ENCODE measurements at places on chromosomes 7 and 10. TPM values are rescaled to one million over a fixed set of nuclear protein-coding genes. Genes with fewer than 3 reads are reported as not detected.

DNA sequence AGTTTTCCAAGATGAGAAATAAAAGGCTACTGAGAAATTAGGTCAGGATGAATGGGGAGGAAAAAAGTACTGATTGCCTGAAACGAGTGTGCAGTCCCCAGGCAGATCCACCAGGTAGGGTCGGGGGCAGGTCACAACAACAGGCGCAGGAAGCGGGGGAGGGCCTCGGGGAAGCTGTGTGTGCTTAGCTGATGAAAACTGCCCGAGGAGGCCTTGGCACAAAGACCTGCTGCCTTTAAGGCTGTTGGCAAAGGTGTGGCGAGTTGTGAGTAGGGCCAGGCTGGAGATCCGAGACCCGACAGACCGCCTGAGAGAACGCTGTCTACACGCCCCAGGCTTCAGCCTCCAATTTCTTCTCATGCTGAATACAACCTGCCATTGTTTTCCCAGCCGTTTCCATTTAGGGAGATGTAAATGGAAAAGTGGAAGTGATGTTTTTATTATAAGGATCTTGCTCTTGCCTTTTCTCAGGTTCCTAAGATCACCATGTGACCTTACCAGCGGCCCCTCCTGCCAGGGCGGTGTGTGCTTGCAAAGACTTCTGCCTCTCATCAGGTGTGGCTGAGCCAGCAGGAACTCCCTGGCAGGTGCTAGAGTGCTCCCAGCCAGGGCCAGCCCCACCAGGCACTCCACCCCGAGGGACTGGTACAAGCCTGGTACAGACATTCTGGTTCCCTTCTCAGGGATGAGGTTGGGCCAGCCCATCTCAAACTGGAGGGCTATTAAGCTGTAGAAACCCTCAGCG lies 60.8 kb downstream of the DLG5 start:
- no peak overlapping the region for H3K4me3 ChIP-seq
- peaks cover 44% of the 10 kb centered on the region for H3K4me1 ChIP-seq
- no peaks in the 10 kb centered on the region for H3K27me3 ChIP-seq
- DNase-seq, result no peak
- H3K36me3 ChIP-seq, result peaks cover 29% of the 10 kb centered on the region

GRCh38 chr7:98760201-98760651 lies 109.6 kb downstream of the TMEM130 start:
- no peak overlapping the region for H3K27ac ChIP-seq
- DNase-seq, result no peak
- H3K4me1 ChIP-seq, result no peaks in the 10 kb centered on the region
- H3K36me3 ChIP-seq, result no peaks in the 10 kb centered on the region

- no peaks in the 10 kb centered on the region for H3K27me3 ChIP-seq
- peaks cover 7% of the 10 kb centered on the region for H3K4me1 ChIP-seq
- H3K36me3 ChIP-seq, result no peaks in the 10 kb centered on the region
- DNase-seq, result peak; percentile 90
These were observed 40.1 kb downstream of the PFKP start for GRCh38 chr10:3107426-3107961.

DNA sequence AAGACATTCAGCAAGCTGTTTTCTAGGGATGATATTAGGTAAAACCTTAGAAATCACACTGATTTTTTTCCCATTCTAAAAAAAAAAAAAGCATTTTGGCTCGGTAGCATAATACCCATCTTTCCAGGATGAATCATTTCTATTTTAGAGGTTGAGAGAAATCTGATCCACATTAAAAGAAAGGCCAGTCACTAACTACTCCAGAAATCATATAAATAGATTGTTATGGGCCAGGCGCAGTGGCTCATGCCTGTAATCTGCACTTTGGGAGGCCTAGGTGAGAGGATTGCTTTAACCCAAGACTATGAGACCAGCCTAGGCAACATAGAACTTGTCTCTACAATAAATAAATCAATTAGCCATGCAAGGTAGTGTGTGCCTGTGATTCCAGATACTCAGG lies 164.3 kb downstream of the BAMBI start:
- no peak overlapping the region for H3K27ac ChIP-seq
- H3K36me3 ChIP-seq, result no peaks in the 10 kb centered on the region
- H3K4me1 ChIP-seq, result peaks cover 36% of the 10 kb centered on the region
- H3K27me3 ChIP-seq, result no peaks in the 10 kb centered on the region

WEE2 gene
- not detected for total RNA-seq

SPDYE2B gene
- not detected for total RNA-seq

DNA sequence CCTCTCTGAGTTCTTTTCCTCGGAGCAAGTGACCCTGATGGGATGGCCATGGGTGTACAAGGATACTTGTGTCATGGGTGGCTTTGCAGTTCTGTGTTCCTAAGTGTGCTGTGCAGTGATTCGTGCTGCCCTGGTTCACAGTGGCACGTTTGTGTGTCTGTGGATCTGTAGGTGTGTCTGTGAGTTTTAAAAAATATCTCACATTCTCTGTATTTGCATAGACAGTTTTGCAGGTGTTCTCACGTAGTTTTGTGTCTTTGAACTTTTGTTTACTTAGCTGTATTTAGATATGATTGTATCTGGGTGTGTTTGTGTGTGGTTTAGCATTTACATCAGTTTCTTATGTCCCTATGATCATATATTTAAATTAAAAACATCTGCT lies 3.7 kb downstream of the ZNF775 start:
- H3K4me1 ChIP-seq, result peaks cover 4% of the 10 kb centered on the region
- no peaks in the 10 kb centered on the region for H3K36me3 ChIP-seq
- no peaks in the 10 kb centered on the region for H3K27me3 ChIP-seq
- no peak for DNase-seq
- H3K4me3 ChIP-seq, result no peak overlapping the region

DNA sequence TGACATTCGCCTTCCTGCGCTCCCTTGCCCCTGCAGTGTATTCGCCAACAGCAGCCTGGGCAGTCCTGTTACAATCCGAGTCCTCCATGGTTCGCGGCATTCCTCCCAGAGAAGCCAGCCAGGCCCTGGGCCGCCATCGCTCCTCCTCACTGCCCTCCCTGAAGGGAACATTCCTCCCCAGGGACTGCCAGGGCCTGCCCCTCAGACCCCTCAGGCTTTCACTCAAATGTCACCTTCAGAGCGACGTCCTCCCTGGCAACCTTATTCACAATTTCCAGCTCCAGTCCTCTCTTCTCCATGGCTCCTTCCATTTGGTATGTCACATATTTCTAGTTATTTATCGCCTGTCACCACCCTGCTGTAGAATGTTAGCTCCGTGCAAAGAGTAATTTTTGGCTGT lies 17.4 kb downstream of the ADAMTS14 start:
- no peaks in the 10 kb centered on the region for H3K27me3 ChIP-seq
- H3K4me1 ChIP-seq, result no peaks in the 10 kb centered on the region
- no peak overlapping the region for H3K27ac ChIP-seq
- no peaks in the 10 kb centered on the region for H3K36me3 ChIP-seq

INSYN2A gene
- not detected for total RNA-seq

GPR146 gene
- total RNA-seq, result 8.7 TPM

DNA sequence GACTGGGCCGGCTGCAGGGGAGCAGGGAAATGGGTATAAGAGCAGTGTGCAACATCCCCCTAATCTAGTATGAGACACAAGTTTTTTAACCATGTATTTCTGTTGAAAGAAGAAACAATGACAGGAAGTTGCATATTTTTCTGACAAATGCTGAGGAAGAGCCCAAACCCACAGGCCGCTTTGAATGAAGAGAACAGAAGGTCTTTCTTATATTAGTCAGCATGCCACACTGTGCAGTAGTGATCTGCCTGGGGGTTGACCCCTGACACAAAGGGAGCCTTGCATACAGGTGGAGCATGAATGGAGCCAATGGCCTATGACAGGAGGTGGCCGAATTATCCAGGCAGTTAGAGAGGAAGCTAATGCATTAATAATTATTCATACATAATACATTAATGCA lies 518.3 kb downstream of the PLXDC2 start:
- no peak overlapping the region for H3K4me3 ChIP-seq
- H3K4me1 ChIP-seq, result no peaks in the 10 kb centered on the region
- no peak overlapping the region for H3K27ac ChIP-seq
- no peaks in the 10 kb centered on the region for H3K27me3 ChIP-seq
- H3K36me3 ChIP-seq, result no peaks in the 10 kb centered on the region

STEAP1 gene
- 0.35 TPM for total RNA-seq

- H3K27me3 ChIP-seq, result no peaks in the 10 kb centered on the region
- no peak overlapping the region for H3K27ac ChIP-seq
- H3K4me1 ChIP-seq, result no peaks in the 10 kb centered on the region
- DNase-seq, result no peak
- no peak overlapping the region for H3K4me3 ChIP-seq
- no peaks in the 10 kb centered on the region for H3K36me3 ChIP-seq
These were observed 75.9 kb downstream of the RGS10 start for GRCh38 chr10:119466655-119467054.

- H3K36me3 ChIP-seq, result no peaks in the 10 kb centered on the region
- peaks cover 33% of the 10 kb centered on the region for H3K4me1 ChIP-seq
- H3K4me3 ChIP-seq, result no peak overlapping the region
- H3K27ac ChIP-seq, result no peak overlapping the region
- DNase-seq, result no peak
These were observed 81.6 kb downstream of the PRKAG2 start for GRCh38 chr7:151795168-151795811.

DNA sequence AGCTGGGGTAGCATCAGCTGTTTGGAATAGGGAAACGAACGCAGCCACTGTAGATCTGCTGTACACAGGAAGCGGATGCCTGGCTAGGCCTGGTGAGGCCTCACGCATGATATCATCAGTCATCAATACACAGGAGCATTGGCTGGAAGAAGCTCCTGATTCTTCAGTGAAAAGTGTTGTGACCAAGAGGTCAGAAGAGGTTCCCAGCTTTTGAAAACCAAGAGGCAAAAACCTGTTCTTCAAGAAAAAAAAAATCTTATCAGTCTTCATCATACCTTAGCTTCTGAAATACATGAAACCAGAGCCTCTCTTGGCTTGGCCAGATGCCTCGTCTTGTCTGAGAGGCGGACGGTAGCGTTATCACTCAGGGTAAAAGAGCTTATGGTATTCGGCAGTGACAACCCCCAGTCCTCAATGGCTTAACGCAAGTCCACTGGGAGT lies 139.3 kb upstream of the TCF7L2 start:
- no peak overlapping the region for H3K4me3 ChIP-seq
- H3K36me3 ChIP-seq, result no peaks in the 10 kb centered on the region

- H3K4me1 ChIP-seq, result peaks cover 19% of the 10 kb centered on the region
- peak; percentile 80 for DNase-seq
- H3K36me3 ChIP-seq, result no peaks in the 10 kb centered on the region
- no peak overlapping the region for H3K4me3 ChIP-seq
These were observed 22.3 kb downstream of the BZW2 start for GRCh38 chr7:16668049-16668858.

DNA sequence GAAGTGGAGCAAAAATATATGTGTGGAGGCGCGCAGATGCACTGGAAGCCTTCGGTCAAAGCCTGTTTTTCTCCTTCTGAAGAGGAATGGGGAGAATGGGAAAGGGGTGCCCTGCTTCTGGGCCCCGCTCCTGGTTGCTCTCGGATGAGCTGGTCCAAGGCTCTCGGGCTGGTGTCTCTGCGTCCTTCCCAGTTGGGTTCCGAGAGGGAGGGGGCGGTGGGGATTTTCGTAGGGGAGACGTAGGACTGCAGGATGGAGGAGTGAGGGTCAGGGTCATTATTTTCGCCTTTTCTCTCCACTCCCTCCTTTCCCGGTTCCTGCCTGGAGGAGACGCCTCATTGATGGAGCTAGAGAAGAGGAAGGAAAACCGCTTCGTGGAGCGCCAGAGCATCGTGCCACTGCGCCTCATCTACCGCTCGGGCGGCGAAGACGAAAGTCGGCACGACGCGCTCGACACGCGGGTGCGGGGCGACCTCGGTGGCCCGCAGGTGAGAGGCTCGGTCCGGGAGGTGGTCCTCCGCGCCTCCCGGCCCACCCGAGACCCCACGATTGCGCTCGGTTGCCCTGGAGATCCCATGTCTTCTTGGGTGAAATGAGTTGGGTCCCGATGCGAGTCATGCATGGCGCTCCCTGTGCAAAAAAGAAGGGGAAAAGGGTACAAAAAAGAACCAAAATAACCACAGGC lies 790 bp downstream of the ADAM22 start:
- peaks cover 13% of the 10 kb centered on the region for H3K4me1 ChIP-seq
- H3K4me3 ChIP-seq, result peak overlapping the region; percentile 92
- H3K27me3 ChIP-seq, result no peaks in the 10 kb centered on the region
- no peaks in the 10 kb centered on the region for H3K36me3 ChIP-seq

- no peaks in the 10 kb centered on the region for H3K4me1 ChIP-seq
- H3K4me3 ChIP-seq, result no peak overlapping the region
- H3K27me3 ChIP-seq, result no peaks in the 10 kb centered on the region
- DNase-seq, result no peak
- no peak overlapping the region for H3K27ac ChIP-seq
- H3K36me3 ChIP-seq, result no peaks in the 10 kb centered on the region
These were observed 45.2 kb upstream of the RELN start for GRCh38 chr7:104034679-104035078.

DNA sequence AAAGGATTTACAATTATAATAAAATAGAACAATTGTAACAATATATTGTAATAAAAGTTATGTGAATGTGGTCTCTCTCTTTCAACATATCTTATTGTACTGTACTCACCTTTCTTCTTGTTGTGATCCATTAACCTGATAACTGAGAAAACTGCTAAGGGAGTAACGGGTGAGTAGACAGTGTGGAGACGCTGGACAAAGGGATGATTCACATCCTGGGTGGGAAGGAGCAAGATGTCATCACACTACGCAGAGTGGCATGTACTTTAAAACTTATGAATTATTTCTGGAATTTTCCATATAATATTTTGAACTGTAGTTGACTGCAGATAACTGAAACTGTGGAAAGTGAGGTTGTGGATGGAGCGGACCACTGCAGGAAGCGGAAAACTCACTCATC lies 91.2 kb upstream of the PLPP4 start:
- peaks cover 3% of the 10 kb centered on the region for H3K27me3 ChIP-seq
- H3K4me3 ChIP-seq, result no peak overlapping the region
- H3K4me1 ChIP-seq, result no peaks in the 10 kb centered on the region
- DNase-seq, result no peak
- no peak overlapping the region for H3K27ac ChIP-seq

GRCh38 chr10:79306644-79307220 lies 40.5 kb upstream of the PPIF start:
- H3K36me3 ChIP-seq, result peaks cover 79% of the 10 kb centered on the region
- no peak overlapping the region for H3K4me3 ChIP-seq
- no peaks in the 10 kb centered on the region for H3K4me1 ChIP-seq
- no peak for DNase-seq
- no peak overlapping the region for H3K27ac ChIP-seq

GRCh38 chr7:155296788-155297516 lies 726 bp upstream of the INSIG1 start:
- H3K36me3 ChIP-seq, result no peaks in the 10 kb centered on the region
- H3K27ac ChIP-seq, result peak overlapping the region; percentile 98
- peaks cover 33% of the 10 kb centered on the region for H3K4me1 ChIP-seq
- DNase-seq, result peak; percentile 75
- H3K27me3 ChIP-seq, result no peaks in the 10 kb centered on the region

PWWP2B gene
- total RNA-seq, result 42.8 TPM
